ENCODE measurements at places on chromosomes 2 and 18.
A peak's percentile ranks its signal among the peaks of the same experiment; 100 is the strongest.

DNA sequence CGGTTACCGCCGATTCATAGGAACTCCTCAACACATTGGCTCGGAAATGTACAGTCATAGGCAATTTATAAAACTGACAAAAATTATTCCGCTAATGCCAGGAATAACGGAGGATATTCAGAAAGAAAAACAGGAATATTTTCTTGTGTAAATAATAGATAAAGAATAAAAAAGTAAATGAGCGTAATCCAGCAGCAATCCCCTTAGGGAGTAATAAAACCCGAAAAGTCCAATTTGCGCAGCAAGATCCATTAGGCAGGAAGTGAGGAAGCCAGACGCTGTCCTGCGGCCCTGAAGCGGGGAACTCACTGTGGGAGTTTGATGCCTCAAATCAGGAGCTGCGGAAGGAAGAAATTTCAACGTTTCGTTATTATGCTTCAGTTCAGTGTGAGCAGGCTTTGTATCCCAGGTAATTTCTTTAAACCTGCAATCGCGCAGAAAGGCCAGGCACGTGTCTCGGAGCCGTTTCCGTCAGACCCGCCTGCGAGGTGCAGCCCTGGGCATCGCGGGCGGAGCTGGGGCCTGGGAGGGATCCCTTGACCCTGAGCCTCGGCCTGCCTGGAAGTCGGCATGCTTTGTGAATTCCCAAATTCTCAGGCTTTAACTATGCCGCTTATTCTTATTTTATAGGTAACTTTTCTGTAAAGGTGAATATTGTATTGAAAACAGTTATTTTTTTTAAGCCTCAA, 180.9 kb upstream of the ALKAL2 start:
- DNase-seq = no peak

GRCh38 chr2:75077909-75078308, 119.5 kb downstream of the POLE4 start:
- DNase-seq = no peak

- DNase-seq = no peak
Measured at GRCh38 chr18:44409071-44409470, 271.6 kb upstream of the SETBP1 start.

DNA sequence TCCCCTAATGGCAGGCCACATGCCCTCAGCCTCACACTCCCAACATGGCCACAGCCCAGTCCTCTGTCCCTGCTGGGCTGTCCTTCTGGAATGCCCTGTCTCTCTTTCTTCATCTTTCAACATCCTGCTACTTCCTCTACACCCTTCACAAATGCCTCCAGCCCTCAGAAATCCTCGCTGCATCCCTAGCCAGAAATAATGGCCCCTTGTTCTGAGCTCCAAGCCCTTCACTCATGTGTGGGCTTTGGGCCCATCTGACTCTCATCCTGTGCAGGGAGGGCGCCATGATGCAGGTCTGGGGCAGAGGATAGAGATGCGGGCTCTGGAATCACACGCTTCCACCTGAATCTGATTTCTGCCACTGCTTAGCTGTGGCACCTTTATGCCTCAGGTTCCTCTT, 181.9 kb downstream of the TNS1 start:
- no peak for DNase-seq

GRCh38 chr2:75513616-75514170, 47.0 kb downstream of the EVA1A start:
- no peak for DNase-seq

DNA sequence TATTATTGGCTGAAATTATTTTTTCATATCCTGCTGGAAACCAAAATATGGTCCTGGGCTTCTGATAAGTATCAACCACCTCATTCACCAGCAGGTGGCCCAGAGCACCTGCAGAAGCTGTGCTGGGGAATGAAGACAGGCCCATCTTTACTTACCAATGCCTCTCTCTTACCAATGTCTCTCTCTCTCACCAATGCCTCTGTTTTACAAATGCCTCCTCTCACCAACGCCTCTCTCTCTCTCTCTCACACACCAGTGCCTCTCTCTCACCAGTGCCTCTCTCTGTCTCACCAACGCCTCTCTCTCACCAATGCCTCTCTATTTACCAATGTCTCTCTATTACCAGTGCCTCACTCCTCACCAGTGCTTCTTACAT, 2.3 kb upstream of the MAL start:
- no peak for DNase-seq

DNA sequence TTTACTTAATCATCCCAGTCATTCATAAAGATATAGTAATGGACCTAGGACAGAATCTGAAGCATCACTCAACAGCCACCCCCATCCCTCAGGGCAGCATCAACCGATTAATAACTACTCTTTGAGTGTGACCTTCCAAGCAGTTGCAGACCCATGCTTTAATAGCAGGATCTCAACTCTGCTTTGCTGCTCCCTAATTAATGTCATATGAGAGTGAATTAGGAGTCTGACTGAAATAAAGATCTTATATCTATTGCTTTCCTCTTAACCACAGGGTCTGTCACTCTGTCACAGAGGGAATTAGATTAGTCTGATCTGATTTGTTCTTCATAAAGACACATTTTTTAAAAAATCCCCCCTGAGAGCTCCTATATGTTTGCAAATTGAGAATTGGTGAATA, 46.1 kb upstream of the LRP1B start:
- no peak for DNase-seq

- DNase-seq = no peak
Measured at GRCh38 chr2:165274698-165275097, 35.5 kb downstream of the SCN2A start.

DNA sequence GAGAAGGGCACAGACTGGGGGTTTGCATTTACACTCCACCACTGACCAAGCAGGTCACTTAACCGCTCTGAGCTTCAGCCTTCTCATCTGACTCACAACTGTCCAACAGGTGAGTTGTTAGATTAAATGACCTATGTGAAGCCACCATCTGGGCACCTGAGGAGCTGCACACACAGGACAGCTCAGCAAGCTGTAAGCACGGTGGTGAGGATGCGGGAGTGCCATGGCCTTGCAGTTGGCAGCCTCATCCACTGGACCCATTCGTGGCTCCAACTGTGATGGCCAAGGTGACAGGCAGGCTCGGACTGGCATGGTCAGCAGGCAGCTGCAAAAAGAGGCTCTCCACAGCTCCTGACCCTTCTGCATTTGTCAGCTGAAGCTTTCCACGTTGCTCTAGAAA, 23.3 kb upstream of the AMMECR1L start:
- no peak for DNase-seq

DNA sequence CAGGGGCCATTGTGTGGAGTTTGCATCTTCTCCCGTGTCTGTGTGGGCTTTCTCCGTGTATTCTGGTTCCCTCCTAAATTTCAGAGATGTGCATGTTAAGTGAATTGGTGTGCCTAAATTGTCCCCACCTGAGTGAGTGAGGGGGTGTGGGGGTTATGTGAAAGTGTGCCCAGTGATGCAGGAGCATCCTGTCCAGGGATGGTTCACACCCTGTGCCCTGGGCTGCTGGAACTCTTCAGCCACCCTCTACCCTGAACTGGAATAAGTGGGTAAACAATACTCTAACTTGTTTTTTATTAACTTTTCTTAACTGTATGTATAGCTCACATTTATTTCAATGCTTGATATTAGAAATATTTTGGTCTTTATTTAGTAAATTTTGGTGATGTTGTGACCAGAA, 56.0 kb downstream of the UBE2E3 start:
- no peak for DNase-seq

DNA sequence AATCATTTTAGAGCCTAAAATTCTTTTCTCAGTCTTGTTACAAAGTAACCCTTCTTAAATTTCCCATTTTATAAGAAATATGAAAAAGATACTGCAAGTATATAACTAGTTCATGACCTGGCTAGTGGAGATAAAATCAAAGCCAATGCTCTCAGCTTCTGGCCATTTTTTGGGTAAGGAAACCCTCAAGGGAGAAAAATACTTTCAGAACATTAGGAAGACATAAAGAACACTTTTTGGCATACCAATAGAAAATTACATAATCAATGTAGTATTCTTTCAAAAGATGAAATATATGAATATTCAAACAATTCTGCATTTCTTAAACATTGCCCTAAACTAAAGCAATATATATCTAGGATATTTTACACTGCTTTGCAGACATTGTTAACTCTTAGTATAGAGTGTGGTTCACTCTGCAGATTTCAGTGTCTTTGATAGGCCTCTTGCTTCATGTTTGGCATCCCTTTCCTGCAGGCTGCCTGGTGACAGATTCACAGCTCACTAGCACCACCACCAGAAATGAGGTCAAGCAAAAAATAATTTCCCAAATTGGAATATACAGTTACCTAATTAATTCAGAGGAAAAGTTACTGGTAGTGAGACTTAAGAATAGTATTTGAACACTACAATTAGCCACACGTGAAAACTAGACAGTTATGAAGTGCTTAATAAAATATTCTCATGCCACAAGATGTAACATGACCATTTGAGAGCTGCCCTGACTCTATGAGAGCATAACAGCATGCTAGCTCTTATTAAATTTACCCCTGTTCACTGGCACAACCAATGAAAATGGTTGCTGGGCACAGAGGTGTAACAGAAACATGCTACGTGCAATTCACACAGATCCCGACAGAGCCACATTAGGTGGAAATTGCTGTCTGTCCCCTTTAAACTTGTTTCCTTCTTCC, 36.0 kb downstream of the PAIP2B start:
- peak; percentile 33 for DNase-seq

DNA sequence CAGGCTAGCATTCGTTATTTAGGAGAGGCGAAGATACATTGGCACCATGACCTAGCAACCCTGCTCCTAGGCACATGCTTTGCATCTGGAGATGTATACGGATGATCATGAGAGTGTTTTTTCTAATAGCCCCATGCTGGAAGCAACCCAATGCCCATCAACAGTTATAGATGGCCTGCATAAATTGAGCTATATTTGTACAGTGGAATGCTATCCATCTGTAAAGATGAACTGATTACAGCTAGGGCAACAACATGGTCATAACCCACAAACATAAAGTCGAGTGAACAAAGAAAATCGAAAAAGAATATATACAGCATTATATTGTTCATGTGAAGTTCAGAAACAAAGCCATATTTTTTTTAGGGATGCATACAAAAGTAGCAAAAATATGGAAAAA, 20.6 kb upstream of the CHRNA1 start:
- DNase-seq = no peak

GRCh38 chr2:60002183-60002867, 551.1 kb downstream of the BCL11A start:
- no peak for DNase-seq

DNA sequence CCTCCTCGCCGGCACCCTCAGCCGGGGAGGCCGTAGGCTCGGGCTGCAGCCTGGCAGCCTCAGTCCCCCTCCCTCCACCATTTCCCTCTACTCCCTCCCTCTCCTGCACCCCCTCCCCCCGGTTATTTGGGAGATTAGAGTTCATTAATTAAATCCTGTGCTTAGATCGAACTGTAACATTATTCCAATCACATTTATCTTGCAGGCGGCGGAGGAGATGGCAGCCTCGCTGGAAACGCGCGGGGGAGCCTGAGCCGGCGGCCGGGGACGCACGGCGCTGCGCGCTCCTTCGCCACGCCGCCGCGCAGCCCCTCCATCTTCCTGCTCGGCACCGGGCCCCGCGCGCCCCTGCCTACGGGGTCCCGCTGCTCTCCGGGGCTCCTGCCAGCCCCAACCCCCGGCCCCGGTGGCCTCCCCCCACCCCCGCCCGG, at the start of gene ST8SIA3:
Gene ST8SIA3, plus strand, starts transcription at position 287 of the 431 bp plus-strand sequence. CDS start 290 bp downstream, outside the sequence.
- DNase-seq = peak; percentile 91

DNA sequence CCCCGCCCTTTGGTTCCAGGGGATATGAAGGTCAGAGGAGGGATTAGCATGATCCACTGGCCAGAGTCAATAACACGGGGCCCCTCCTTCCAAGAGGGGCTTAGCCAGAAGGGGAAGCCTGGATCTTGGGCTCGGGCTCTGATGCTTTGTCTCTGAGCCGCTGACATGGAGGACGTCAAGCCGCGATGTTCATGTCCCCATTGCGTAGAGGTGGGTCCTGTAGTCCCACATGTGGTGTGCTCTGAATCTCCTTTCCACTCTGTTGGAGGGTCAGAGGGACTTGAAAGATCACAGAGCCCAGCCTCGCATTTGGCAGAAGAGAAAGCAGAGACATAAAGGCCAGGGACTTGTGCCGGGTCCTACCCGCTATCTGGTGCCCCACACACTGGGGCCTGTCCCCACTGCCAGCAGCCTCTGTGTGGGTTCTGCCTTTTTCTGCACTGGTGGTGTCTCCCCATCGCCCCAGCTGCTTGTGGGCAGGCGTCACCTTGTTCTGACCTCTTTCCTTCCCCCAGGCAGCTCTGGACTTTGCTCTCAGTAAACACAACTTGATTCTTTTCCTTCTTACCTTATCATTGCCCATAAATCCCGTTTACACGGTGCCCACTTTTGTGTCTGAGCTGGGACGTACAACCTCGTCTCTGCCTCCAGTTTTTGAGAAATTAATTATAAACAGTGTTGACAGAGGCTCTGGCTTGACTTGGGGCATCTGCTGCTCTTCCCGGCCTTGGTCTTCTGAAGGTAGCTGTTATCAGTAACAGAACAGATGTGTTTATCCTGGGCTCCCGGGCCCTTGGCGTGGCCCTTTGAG, 48.8 kb downstream of the SH3BP4 start:
- DNase-seq = no peak

DNA sequence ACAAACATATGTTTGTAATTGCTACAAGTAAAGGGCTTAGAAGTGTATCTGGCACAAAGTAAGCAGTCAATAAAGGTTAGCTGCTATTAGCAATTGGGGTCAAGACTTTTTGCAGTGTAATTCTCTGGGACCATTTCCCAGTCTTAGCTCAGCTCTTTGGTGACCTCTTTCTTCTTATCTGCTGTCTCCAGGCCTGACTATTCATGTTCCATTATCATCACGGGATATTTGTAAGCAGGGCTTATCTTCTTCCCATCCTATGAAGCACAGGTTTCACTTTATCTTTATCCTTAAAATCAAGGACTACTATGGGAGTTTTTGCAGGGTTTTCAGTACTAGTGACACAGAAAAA, 131.7 kb downstream of the DOCK10 start:
- DNase-seq = no peak

GRCh38 chr2:200377355-200378336, 71.2 kb downstream of the SPATS2L start:
- no peak for DNase-seq

GRCh38 chr2:240995041-240996021, 3.1 kb upstream of the SNED1 start:
- DNase-seq = no peak

GRCh38 chr18:58344861-58345463, 283.9 kb downstream of the ALPK2 start:
- no peak for DNase-seq

- DNase-seq = no peak
Measured at GRCh38 chr18:68759308-68759707, 38.6 kb upstream of the CCDC102B start.

DNA sequence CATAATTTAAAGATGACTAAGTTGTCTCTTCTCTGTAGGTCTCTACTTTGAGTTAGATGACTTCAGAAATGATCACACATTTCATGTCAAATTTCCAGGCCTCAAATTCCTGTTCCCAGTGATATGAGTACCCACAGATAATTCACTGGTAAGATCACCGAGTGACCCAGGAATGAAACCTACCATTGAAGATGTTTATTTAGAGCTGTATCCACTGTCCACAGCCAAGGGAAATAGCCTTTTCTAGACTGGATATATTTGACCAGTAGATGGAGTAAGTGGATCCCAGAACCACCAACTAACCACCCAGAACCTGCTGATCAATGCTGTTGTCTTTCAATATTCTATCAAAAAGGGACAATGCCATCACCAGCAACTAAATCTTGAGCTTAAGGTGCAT, 238.8 kb downstream of the SLC8A1 start:
- no peak for DNase-seq

Data from D341Med (cell line).